ENCODE measurements at places on chromosomes 1 and 21.

DNA sequence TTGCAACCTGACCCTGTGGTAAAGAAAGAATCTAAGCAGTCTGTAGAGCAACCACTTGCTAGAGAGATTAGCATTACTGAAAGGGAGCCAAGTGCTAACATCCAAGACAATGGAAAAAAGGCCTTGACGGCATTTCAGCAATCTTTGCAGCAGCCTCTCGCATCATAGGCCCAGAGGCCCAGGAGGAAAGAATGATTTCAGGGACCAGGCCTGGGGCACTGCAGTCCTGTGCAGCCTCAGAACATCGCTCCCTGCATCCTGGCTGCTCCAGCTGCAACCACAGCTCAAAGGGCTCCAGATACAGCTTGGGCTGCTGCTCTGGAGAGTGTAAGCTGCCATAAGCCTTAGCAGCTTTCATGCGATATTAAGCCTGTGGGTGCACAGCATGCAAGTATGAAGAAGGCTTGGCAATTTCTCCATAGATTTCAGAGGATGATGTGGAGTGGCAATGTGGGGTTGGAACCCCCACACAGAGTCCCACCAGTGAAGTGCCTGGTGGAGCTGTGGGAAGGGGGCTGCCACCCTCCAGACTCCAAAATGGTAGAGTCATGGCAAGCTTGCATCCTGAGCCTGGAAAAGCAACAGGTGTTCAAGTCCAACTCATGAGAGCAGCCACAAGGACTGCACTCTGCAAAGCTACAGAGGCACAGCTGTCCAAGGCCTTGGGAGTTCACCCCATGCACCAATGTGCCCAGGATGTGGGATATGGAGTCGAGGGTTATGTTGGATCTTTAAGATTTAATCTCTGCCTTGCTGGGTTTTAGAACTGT is 110.6 kb upstream of the HMGB4 start:
- no peak for DNase-seq

GRCh38 chr1:66733348-66734017 is 18.8 kb upstream of the DYNLT5 start:
- DNase-seq = no peak

DNA sequence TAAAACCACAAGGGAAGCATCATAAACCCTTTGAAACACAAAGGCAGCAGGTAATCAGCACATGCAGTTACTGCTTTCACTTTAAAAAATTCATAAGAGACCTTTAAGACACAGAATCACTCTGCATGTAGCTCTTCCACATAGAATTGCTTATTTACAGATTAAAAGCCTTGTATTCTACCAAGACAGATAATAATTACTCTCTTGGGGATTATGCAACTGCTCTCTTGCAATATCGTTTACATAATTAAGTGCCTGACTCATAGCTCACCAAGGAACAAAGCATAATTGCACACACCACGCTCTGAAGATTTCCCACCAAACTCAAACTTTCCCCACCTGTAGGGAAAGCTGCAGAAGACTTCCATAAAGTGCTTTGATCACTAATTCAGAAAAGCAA is 87.9 kb downstream of the VAV3 start:
- no peak for DNase-seq

GRCh38 chr1:81186261-81186660 is 614.5 kb upstream of the ADGRL2 start:
- no peak for DNase-seq

DNA sequence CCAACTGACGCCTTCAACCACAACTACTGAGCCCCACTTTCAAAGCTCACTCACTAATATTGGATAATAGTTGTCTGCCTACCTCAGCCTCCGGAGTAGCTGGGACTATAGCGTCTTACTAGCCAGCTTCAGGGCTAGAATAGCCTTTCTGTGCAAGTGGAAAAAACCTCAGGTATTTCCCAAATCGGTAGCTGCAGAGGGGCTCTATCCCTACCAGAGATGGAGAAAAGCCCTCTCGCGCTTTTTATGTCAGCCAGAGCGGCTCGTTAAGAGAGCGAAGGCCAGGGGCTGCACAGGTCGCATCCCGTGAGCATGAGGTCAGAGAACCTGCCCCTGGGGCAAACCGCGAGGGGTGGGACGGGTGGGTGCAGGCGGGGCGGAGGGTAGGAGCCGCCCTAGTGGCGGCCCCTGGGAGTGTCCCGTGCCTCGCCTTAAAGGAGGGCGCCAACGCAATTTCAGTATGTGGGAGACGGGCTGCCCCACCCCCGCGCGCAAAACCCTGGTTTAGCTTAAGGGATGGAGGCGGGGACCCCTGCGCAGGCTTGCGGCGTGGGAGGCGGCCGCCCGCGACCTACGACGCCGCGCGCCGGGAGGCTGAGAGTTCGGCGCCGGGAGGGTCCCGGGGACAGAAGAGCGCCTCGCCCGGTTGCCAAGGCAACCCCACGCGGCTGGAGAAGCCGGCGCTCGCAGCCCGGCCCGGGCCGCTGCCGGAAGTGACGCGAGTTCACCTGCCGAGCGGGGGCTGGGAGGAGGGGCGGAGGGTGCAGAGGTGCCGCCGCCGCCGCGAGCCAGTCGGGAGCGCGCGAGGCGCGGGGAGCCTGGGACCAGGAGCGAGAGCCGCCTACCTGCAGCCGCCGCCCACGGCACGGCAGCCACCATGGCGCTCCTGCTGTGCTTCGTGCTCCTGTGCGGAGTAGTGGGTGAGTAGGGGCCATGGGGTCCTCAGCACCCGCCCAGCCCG is at the start of gene CXADR:
TSS of gene CXADR (plus strand) at position 791 of the 961 bp plus-strand sequence. CDS start at position 878, 87 bp downstream.
- peak; percentile 38 for DNase-seq

GRCh38 chr1:213931836-213932235 is 55.9 kb upstream of the PROX1 start:
- DNase-seq = no peak

DNA sequence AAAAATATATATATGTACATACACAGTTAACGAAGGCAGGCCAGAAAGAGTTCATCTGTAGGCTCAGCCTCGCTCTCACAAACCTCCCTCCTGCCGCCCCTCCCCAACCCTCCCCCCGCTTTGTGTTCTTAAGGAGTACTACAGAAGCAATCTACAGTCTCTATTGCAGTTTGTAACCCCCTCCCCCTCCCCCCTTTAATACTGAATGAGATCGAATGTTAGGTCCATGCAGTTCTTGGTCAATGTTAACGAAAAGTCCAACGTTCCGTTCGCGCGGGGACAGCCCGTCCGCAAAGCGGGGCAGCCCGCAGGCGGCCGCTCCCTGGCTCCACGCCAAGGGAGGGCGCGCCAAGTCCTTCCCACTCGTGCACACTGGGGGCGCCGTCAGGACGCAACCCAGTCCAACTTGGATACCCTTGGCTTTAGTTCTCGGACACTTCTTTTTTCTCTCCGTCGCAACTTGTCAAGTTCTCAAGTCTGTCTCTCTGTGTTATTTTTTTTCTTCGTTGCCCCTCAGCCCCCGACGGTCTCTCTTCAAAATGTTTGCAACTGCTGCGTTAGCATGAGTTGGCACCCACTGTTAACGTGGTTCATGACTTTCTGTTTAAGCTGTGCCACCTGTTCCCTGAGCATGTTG is 2.2 kb downstream of the JUN start:
- DNase-seq = peak; percentile 27

DNA sequence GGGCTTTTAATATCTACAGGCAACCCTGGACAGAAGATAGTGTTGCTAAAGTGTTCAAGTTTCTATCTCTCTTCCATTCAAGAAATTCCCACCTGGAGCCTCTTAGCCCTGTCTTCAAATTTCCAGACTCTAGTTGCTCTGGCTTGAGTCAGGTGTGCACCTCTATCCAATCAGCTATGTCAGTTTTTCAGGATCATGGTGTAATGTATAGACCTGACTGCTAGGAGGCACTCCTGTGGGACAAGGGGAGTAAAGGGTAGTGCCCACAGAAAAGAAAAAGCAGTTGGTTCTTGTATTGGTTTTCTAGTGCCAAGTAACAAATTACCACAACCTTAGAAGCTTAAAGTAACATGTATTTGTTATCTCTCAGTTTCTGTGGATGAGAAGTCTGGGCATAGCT is 6.2 kb upstream of the ZRANB2 start:
- no peak for DNase-seq

GRCh38 chr1:155777582-155777981 is 79.4 kb downstream of the GON4L start:
- DNase-seq = no peak

DNA sequence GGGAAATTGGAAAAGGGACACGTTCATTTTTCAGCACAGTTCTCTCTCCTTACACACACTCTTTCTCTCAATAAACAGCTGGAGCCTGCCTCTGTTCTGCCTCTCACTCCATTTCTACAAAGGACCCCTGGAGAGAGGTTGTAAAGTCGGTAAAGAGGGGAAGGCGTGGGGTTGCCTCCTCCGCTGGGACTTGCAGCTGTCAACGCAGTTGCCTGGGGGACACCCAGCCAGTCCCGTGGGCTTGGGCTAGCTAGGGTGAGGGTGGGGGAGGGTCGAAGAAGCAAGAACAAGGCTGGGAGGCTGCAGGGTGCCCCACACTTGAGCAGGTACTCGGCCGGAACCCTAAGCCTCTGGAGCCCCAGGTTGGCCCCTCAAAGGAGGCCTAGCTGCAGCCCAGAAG is 27.6 kb downstream of the C1orf216 start:
- no peak for DNase-seq

GRCh38 chr1:75334876-75335389 is 200.7 kb downstream of the LHX8 start:
- no peak for DNase-seq

DNA sequence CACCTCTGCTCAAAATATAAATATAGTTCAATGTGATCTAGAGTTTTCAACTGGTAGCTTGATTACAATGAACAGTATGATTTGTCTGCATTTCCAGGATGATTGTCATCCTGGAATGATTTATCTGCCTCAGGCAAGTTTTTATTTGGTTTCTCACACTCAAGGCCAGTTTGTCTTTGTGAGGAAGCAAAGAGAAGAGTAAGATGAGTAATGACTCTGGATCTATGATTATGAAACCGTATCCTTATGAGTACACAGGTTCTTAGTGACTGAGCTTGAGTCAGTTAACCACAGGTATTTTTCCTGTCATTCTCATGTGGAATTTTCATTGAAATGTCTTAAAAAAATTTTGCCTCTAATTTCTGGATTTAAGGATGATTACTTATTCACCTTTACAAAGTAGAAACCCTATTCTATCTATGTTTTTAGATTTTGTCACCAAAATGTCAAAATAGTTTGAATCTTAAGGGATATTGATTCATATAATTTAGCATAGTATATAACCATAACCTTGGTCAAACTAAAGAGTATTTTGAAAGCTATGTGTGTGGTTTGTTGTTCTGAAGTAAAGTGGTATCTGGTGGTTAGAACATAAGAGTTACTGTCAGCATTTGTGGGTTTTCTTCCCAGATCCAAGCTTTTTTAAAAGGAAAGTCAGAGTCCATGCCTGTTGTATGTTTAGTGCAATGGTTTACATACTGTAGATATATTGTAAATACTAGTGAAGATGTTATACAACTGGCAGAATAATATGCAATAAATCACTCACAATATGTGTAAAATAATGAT is 145.0 kb downstream of the RASAL2 start:
- DNase-seq = no peak

- DNase-seq = no peak
Measured at GRCh38 chr1:87778896-87779295, 450.2 kb downstream of the LMO4 start.

GRCh38 chr1:205962821-205963221 is 19.6 kb upstream of the SLC26A9 start:
- no peak for DNase-seq

GRCh38 chr1:92886886-92887419 is 55.1 kb downstream of the RPL5 start:
- DNase-seq = no peak

DNA sequence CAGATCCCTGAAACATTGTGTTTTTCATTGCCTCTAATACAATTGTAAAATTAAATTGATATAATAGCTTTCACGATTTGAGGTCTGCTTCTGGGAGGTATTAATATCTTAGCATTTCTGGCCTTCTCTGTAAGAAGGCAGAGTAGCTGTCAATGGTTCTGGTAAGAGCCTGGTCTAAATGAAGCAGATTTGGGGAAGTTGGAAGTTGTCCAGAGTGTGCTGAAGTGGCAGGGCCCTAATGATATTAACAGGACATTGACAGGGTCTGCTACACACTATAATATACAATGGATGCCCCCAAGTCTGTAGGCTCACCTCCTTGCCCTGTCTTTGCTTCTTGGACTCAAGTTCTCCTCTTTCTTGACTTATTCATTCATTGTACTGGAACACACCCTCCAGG is 99.5 kb downstream of the C4BPA start:
- DNase-seq = no peak
